Left ventricle myocardium inferior (tissue), 1 donor: ENCODE measurements at places on chromosomes 5 and 9. TPM values are rescaled to one million over a fixed set of nuclear protein-coding genes. Genes with fewer than 3 reads are reported as not detected.

GRCh38 chr5:56737002-56737621, 78.2 kb upstream of the MAP3K1 start:
- H3K27me3 ChIP-seq: no peaks in the 10 kb centered on the region
- no peak overlapping the region for H3K4me3 ChIP-seq
- DNase-seq: peak; percentile 21
- H3K4me1 ChIP-seq: peaks cover 32% of the 10 kb centered on the region
- peak overlapping the region; percentile 53 for H3K27ac ChIP-seq

GRCh38 chr5:35679357-35679756, 61.7 kb downstream of the SPEF2 start:
- no peaks in the 10 kb centered on the region for H3K27me3 ChIP-seq
- no peak overlapping the region for H3K27ac ChIP-seq
- no peak for DNase-seq
- H3K4me3 ChIP-seq: no peak overlapping the region

DNA sequence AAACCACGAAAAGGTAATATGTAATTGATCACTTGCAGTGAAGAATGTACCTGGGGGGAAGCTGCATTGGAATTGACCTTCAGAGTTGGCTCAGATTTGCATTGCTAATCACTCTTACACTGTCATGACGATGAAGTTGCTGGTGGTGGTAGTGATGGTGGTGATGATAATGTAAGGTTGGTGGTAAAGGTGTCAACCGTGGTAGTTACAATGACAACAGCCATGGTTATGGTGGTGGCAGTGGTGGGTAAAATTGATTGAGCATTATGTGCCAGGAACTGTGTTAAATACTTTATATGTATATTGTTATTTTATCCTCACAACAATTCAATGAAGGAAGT, 282.4 kb downstream of the NR3C1 start:
- no peak overlapping the region for H3K27ac ChIP-seq
- DNase-seq: no peak
- H3K4me1 ChIP-seq: peaks cover 83% of the 10 kb centered on the region
- peaks cover 11% of the 10 kb centered on the region for H3K36me3 ChIP-seq
- H3K4me3 ChIP-seq: no peak overlapping the region
- H3K27me3 ChIP-seq: no peaks in the 10 kb centered on the region

DNA sequence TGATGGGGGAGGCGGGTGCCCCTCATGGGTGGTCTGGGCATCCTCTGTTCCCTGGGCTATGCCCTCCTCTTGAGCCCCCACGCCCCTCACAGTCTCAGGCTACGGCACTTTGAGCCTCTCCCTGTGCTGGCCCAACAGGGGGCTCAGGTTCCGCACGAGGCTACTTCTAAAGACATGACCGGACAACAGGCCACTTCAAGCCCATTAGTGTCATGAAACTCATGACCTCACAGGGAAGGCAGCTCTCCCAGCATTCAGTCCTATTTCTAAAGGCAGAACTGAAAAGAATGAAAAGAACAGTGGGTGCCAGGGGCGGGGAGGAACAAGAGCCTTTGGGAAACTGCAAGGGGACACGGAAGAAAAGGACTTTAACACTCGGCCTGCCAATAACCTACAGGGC, 45.0 kb downstream of the COL23A1 start:
- H3K27ac ChIP-seq: peak overlapping the region; percentile 95
- DNase-seq: no peak
- H3K4me1 ChIP-seq: peaks cover 57% of the 10 kb centered on the region
- no peak overlapping the region for H3K4me3 ChIP-seq
- no peaks in the 10 kb centered on the region for H3K36me3 ChIP-seq

- no peaks in the 10 kb centered on the region for H3K36me3 ChIP-seq
- H3K27me3 ChIP-seq: no peaks in the 10 kb centered on the region
- H3K4me3 ChIP-seq: no peak overlapping the region
Observed at GRCh38 chr5:118857700-118858099, 130.6 kb downstream of the DTWD2 start.

GRCh38 chr5:5899716-5900115, 477.2 kb downstream of the ICE1 start:
- H3K4me1 ChIP-seq: no peaks in the 10 kb centered on the region
- peaks cover 7% of the 10 kb centered on the region for H3K27me3 ChIP-seq
- no peak overlapping the region for H3K27ac ChIP-seq
- H3K36me3 ChIP-seq: no peaks in the 10 kb centered on the region

- no peaks in the 10 kb centered on the region for H3K36me3 ChIP-seq
- peaks cover 75% of the 10 kb centered on the region for H3K27me3 ChIP-seq
- H3K27ac ChIP-seq: no peak overlapping the region
- no peak for DNase-seq
Observed at GRCh38 chr5:93612855-93613243, 29.8 kb downstream of the NR2F1 start.

GRCh38 chr9:105127863-105128220, 116.6 kb upstream of the SLC44A1 start:
- H3K36me3 ChIP-seq: no peaks in the 10 kb centered on the region
- no peak for DNase-seq
- no peak overlapping the region for H3K27ac ChIP-seq
- peaks cover 14% of the 10 kb centered on the region for H3K4me1 ChIP-seq

GRCh38 chr5:93349613-93350012, 231.4 kb downstream of the NR2F1-AS1 start:
- no peaks in the 10 kb centered on the region for H3K4me1 ChIP-seq
- DNase-seq: no peak
- no peaks in the 10 kb centered on the region for H3K36me3 ChIP-seq
- H3K27ac ChIP-seq: no peak overlapping the region
- H3K4me3 ChIP-seq: no peak overlapping the region
- H3K27me3 ChIP-seq: no peaks in the 10 kb centered on the region

DNA sequence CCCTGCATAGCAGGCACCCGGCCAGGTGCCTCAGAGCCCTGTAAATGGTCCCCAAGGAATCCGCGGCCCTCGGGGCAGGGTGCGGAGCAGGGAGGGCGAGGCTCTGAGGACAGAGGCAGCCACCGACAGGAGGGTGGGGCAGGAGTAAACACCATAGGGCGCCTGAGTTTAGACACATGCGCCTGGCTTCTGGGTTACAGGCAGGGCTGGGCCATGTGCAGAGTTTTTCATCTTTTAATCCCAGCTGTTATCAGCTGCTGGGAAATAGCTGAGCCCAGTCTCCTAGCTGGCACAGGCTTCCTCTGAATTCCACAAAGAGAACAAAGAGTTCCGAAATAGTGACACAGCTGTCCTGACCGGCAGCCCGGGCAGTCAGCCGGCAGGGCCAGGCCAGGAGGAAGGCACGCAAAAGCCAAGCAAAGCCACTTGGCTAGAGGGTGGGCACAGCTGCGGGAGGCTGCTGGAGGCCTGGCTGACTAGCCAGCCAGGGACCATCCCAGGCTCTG, 98.9 kb upstream of the PHYKPL start:
- H3K36me3 ChIP-seq: no peaks in the 10 kb centered on the region
- DNase-seq: peak; percentile 73
- H3K27ac ChIP-seq: peak overlapping the region; percentile 95
- H3K4me3 ChIP-seq: peak overlapping the region; percentile 29
- H3K4me1 ChIP-seq: peaks cover 38% of the 10 kb centered on the region

DNA sequence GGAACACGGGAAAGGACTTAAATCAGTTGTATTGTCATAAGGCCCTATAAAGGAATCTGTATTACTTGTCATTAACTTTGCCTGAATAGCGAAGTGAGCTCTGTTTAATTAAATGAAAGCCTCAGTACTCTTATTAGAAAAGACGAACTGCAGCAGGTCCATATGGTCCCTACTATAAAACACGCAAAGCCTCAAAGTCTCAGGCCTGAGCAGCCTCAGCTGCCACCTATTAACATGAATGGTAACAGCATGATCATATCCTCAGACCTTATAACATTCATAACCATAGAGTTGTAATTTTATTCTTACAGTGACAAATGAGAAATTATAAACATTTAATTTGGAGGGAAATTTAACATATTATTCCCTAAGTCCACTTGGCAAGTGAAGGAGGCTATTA, 1113.7 kb upstream of the WWC1 start:
- H3K27me3 ChIP-seq: peaks cover 6% of the 10 kb centered on the region
- no peak for DNase-seq
- no peaks in the 10 kb centered on the region for H3K36me3 ChIP-seq
- H3K4me3 ChIP-seq: no peak overlapping the region
- no peak overlapping the region for H3K27ac ChIP-seq

DNA sequence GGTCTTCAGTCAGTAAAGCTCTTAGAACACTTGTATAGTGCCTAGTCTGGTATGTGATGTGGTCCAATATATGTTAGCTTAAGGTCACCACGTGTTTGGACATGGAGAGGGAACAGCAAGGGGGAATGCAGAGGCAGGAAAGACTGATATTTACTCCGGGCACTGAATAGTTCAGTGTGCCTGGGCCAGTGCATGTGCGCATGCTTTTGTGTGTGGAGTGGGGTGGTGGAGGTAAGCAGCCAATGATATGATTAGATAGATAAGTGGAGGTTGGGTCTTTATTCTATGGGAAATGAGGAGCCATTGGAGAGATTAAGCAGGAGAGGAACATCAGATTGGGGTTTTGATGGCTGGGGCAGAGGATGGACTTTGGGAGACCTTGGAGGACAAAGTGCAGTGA, 14.0 kb downstream of the OR13J1 start:
- no peak for DNase-seq
- no peak overlapping the region for H3K27ac ChIP-seq
- H3K36me3 ChIP-seq: peaks cover 14% of the 10 kb centered on the region

DNA sequence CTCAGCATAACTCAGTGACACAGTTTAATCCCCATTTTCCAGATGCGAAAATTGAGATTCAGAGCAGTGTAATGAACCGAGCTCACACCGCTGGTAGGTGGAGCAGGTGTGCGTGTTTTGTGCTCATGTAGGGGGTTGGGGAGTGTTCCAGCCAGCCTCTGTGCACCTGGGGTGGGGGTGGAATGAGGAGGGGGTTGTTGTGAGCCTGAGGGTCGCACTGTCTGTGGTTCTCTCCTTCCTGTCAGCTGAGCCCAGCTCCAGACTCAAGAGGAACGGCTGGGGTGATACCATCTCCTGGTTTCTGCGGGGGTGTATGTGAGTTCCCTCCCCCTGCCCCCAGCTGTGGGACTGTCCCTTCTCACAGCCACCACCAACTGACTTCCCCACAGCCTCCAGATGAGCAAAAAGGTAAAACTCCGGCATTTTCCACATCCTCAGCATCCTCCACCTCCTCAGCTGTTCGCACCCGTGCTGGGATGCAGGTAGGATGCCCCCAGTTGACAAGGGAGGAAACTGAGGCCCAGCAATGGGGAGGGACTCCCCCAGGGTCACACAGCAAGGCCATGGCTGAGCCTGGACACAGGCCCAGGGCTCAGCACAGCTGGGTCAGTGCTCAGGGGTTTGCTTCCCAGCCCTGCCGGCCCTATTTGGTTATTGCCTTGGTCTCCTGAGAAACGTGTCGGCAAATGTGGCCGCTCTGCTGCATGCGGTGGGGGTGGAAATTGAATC, 2.1 kb downstream of the SH2D3C start:
- peak overlapping the region; percentile 52 for H3K4me3 ChIP-seq
- H3K27ac ChIP-seq: peak overlapping the region; percentile 81
- H3K27me3 ChIP-seq: no peaks in the 10 kb centered on the region
- H3K36me3 ChIP-seq: no peaks in the 10 kb centered on the region
- DNase-seq: no peak

- H3K27ac ChIP-seq: no peak overlapping the region
- H3K27me3 ChIP-seq: no peaks in the 10 kb centered on the region
- DNase-seq: no peak
- no peak overlapping the region for H3K4me3 ChIP-seq
Observed at GRCh38 chr5:77170196-77170890, 40.1 kb upstream of the PDE8B start.

DNA sequence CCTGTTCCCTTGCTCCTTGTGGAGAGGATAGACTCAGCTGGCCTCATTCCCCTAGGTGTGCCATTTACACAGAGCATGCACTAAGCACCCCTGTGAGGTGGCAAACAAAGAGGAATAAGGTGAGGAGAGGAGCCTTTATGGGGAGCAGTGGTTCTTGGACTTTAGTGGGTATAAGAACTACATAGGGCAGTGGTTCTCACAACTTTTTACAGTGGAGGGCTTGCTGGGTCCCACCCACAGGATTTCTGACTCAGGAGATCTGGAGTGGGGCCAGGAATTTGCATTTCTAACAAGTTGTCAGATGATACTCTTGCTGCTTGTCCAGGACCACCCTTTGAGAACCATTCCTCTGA, 42.0 kb downstream of the CSF1R start:
- no peak overlapping the region for H3K4me3 ChIP-seq
- H3K4me1 ChIP-seq: peaks cover 54% of the 10 kb centered on the region
- H3K27me3 ChIP-seq: no peaks in the 10 kb centered on the region
- peaks cover 90% of the 10 kb centered on the region for H3K36me3 ChIP-seq
- peak overlapping the region; percentile 62 for H3K27ac ChIP-seq

- DNase-seq: peak; percentile 84
- H3K4me1 ChIP-seq: peaks cover 65% of the 10 kb centered on the region
- H3K27me3 ChIP-seq: no peaks in the 10 kb centered on the region
- H3K36me3 ChIP-seq: no peaks in the 10 kb centered on the region
- peak overlapping the region; percentile 87 for H3K4me3 ChIP-seq
- H3K27ac ChIP-seq: peak overlapping the region; percentile 91
Observed at GRCh38 chr9:110048403-110048975, 159.5 kb downstream of the C9orf152 start.

- no peak for DNase-seq
- no peak overlapping the region for H3K27ac ChIP-seq
- peaks cover 16% of the 10 kb centered on the region for H3K4me1 ChIP-seq
- H3K4me3 ChIP-seq: no peak overlapping the region
- H3K27me3 ChIP-seq: no peaks in the 10 kb centered on the region
Observed at GRCh38 chr5:31996909-31997308, 177.2 kb downstream of the GOLPH3 start.

DNA sequence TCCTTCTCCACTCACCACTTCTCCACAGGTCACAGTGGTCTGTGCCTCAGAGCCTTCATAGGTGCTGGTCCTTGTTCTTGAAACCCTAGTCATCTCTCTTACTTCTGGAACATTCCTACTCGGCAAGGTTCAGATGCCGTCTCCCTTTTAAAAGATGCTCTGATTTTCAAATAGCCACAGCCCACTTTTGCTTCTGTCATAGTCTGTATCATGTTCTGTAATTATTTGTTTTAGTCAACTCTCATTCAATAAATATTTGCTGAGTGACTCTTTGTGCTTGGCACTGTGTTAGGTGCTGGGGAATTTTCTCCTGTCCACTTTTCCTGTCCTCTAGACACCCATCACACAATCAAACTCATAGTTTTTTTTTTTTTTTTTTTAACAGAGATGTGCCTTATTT, 181.3 kb upstream of the IL12B start:
- no peak overlapping the region for H3K27ac ChIP-seq
- H3K36me3 ChIP-seq: no peaks in the 10 kb centered on the region
- H3K4me1 ChIP-seq: peaks cover 25% of the 10 kb centered on the region
- no peaks in the 10 kb centered on the region for H3K27me3 ChIP-seq
- DNase-seq: no peak

- peaks cover 17% of the 10 kb centered on the region for H3K4me1 ChIP-seq
- H3K36me3 ChIP-seq: no peaks in the 10 kb centered on the region
- no peak for DNase-seq
Observed at GRCh38 chr9:138100711-138101350, 223.2 kb downstream of the CACNA1B start.

GRCh38 chr5:54385994-54386393, 69.5 kb upstream of the HSPB3 start:
- no peak overlapping the region for H3K4me3 ChIP-seq
- peak overlapping the region; percentile 65 for H3K27ac ChIP-seq
- H3K4me1 ChIP-seq: peaks cover 30% of the 10 kb centered on the region
- H3K27me3 ChIP-seq: no peaks in the 10 kb centered on the region

The HRH2 gene
- 47.7 TPM for total RNA-seq

The CCL21 gene
- total RNA-seq: 6.2 TPM

The SPTLC1 gene
- 21.9 TPM for total RNA-seq

The CDH18 gene
- not detected for total RNA-seq

The DOCK8 gene
- total RNA-seq: 3.7 TPM

The BHMT gene
- not detected for total RNA-seq

The STPG3 gene
- total RNA-seq: 0.58 TPM

The LTC4S gene
- 10.9 TPM for total RNA-seq

The MELK gene
- 0.27 TPM for total RNA-seq

The PCDHGB2 gene
- 8.8 TPM for total RNA-seq
